Articular chondrocyte of knee joint (primary cell): ENCODE measurements at places on chromosomes 2 and 18. TPM values are rescaled to one million over a fixed set of nuclear protein-coding genes. Genes with fewer than 3 reads are reported as not detected.

Gene SLC9A4
- total RNA-seq = not detected in 2 replicates

Gene RFTN2
- total RNA-seq = 23.5 and 33.0 TPM in 2 replicates

Gene BCL11A
- 0.78 and 1.2 TPM in 2 replicates for total RNA-seq

Gene KRTCAP3
- total RNA-seq = not detected in 2 replicates

Gene C2orf15
- 0.11 and 0.13 TPM in 2 replicates for total RNA-seq

Gene FARSB
- 21.4 and 24.8 TPM in 2 replicates for total RNA-seq

Gene REEP1
- 0.43 and 0.52 TPM in 2 replicates for total RNA-seq

Gene MARCHF4
- 0.52 and 1.1 TPM in 2 replicates for total RNA-seq

Gene UGT1A8
- total RNA-seq = not detected in 2 replicates

Gene SP9
- total RNA-seq = under 0.01 TPM in 1 of 2 replicates, not detected in the other

Gene TFPI
- 37.5 and 126 TPM in 2 replicates for total RNA-seq

Gene CAVIN2
- total RNA-seq = 1.4 and 2.2 TPM in 2 replicates

Gene MSTN
- total RNA-seq = 0.13 and 0.32 TPM in 2 replicates

Gene SLC4A1AP
- 29.8 and 31.8 TPM in 2 replicates for total RNA-seq

Gene CASP10
- 0.52 and 0.86 TPM in 2 replicates for total RNA-seq

Gene SPP2
- not detected in 2 replicates for total RNA-seq

Gene RAB6C
- total RNA-seq = not detected in 2 replicates

Gene DOCK10
- total RNA-seq = 3.9 and 9.3 TPM in 2 replicates

Gene M1AP
- 0.26 and 0.43 TPM in 2 replicates for total RNA-seq

Gene UGT1A3
- not detected in 2 replicates for total RNA-seq

Gene AFF3
- 6.1 and 7.9 TPM in 2 replicates for total RNA-seq

Gene STARD6
- 1.2 TPM in 1 of 2 replicates, not detected in the other for total RNA-seq

Gene CTAGE1
- total RNA-seq = not detected in 2 replicates
